ENCODE measurements at places on chromosomes 16 and 17.

DNA sequence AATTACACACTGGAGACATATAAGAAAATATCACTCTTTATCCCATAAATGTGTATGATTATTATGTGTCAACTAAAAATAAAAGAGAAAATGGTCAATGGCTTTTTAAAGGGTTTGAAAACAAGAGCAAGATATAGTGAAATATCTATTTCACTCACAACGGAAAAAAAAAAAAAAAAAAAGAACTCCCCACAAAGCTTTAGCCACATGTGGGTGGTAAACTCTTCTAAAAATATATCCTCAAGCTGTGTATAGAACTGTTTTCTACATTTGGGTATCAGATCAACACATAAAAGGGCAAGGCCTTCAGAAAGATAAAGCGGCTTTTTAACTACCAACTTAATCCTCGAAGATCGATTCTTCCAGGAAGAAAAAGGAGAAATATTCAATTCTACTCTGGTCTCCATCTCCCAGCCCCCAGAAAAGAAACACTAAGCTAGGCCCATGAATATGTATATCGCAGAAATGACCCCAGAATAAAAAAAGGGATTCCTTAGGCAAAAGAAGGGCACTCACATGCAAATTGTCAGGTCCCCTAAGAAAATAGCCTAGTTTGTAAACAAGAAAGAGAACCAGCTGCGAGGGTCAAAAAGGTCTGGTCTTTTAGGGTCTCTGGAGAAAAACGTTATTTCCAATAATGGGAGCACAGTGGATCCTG is 4.4 kb downstream of the LITAF start:
- no peak for DNase-seq

GRCh38 chr16:46920402-46921068 is 36.4 kb downstream of the GPT2 start:
- no peak for DNase-seq

DNA sequence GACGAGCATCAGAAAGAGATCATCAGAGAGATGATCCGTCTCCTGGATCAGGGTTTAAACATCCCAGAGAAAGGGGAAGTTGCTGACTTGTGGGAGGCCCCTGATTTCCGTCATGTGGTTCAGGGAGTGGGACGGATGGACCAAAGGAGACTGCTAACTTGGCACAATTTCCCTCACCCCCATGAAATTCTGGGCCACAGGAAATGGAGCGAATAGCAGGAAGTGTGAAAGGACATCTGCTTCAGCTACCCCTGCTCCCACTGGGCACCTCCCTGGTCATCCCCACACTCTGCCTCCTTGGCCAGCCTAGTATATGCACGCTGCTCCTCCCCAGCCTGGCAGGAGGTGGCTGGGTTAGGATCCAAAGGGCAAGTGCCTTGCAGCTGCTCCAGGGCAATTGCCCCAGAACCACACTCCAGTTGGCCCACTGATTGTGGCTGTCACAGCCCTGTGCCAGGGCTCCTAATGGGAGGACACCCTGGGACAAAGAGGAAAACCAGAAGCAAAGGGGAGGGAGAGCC is 1.3 kb downstream of the ARRB2 start:
- no peak for DNase-seq

DNA sequence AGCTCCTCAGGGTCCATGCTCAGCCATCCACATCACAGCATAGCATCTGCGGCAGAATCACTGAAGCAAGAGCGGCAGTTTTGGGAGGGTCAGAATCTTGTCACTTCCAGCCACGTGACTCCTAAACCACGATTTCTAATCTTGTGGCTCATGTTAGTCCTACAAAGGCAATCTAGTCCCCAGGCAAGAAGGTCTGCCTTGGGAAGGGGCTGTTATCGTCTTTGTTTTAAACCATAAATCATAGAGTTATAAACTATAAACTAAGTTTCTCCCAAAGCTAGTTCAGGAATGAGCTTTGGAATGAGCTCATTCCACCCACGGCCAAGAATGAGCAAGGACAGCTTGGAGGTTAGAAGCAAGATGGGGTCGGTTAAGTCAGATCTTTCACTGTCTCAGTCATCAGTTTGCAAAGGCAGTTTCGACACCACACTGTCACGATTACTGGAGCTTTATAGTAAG is 20.8 kb upstream of the DNAH17 start:
- peak; percentile 47 for DNase-seq

DNA sequence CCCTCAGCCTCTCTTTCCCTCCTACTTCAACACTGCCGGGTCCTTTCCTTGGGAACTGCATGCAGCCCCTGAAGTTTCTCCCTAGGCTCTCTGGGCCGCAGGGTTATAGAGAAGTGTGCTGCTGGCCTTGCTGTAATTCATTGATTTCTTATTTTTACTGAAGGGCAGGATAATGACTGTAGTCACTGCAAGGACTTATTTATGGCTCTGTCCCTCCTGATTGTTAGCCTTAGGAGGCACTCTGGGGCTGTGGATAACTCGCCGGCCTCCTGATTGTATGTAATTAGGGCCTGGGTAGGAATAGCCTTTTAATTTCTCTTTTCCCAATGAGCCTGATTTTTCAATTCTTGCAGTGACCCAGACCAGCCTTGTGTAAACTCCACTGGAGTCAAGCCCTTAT is 138.3 kb upstream of the CDH13 start:
- no peak for DNase-seq

- peak; percentile 70 for DNase-seq
Measured at GRCh38 chr17:65027305-65027704, 29.2 kb downstream of the GNA13 start.

DNA sequence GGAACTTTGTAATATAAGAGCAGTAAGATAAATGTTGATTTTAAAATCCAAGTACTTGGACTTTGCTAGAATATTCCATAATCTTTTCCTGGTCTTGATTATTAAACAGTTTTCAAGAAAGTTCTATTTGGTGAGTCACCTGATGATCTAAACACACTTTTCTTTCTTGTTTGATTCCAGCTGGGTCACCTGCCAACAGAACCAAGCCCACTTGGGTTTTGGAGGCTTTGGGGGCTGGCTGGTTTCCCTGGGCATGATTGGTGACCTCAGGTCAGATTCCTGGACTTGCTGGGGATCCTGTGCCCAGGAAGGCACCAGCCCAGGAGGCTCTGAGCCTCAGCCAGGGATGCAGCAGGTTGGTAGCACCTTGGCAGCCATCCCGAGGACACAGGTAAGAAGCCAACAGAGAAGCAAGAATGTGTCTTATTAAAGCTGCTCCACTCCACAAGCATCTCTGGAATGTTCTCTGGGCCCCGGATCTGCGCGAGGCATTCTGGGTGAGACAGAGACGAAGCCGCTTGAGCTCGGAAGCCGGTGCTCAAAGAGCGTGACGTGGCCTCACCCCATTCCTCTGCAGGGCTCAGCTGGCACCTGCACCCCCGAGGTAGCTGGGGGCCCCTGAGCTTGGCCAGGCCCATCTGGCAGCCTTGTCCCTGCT is 3.1 kb upstream of the TEX19 start:
- no peak for DNase-seq

DNA sequence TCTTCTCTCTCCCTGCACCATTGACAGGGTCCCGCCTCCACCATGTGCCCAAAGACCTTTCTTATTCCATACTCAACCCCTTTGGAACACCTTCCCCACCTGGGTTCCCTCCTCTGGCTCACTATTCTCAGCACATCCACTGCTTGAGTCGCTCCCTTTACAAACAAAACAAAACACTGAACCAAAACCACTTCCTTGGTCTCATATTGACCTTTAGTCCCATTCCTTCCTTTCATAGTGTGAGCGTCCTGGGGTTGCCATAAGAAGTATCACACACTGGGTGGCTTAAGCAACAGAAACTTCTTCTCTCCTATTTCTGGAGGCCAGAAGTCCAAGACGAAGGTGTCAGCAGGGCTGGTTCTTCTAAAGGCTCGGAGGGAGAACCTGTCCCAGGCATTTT is 6.1 kb upstream of the TNRC6C start:
- DNase-seq, result no peak

GRCh38 chr17:17497845-17498520 is 1.8 kb upstream of the RASD1 start:
- DNase-seq, result no peak

- no peak for DNase-seq
Measured at GRCh38 chr17:31660684-31661083, 198.4 kb downstream of the COPRS start.

DNA sequence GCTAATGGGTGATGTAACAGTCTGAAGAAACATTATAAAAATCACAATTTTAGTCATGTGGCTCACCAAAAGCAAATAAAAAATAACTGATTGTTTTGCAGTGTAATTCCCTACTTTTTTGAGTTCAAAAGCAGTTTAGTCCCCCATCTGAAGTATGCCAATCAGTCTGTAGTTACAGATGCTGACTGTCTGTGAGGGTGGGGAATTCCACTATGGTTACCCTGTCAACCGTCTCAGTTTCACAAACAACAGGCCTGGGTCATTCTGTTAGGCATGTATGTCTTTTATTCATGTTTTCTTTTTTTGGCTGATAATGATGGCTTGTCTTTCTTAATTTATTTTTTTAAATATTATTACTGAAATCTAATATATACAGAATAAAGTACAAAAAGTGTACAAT is 69.3 kb downstream of the STXBP4 start:
- DNase-seq, result no peak

- DNase-seq, result no peak
Measured at GRCh38 chr17:9798008-9798407, 6.6 kb upstream of the DHRS7C start.

GRCh38 chr16:30137897-30138296 is 14.9 kb upstream of the MAPK3 start:
- no peak for DNase-seq

DNA sequence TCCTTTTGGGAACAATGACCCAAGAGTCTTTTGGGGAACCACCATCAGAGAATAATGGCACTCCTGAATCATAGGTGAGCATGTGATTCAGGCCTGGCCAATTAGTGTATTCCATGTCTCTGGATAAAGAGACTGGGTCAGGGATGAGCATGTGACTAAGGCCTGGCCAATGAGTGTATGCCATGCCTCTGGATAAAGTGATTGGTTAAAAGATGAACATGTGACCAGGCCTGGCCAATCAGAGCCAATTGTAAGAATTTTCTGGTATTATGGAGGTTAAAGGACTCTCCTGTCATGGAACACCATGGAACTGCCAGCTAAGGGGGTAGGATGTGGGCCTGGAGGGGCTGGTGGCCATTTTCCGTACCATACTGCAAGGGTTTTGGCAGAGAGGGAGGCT is 194.3 kb downstream of the C16orf78 start:
- DNase-seq, result no peak

GRCh38 chr17:37607637-37608331 is 1.4 kb downstream of the SYNRG start:
- DNase-seq, result no peak

- DNase-seq, result no peak
Measured at GRCh38 chr17:36892112-36892838, 45.0 kb upstream of the LHX1 start.

- DNase-seq, result no peak
Measured at GRCh38 chr17:61390479-61390791, 9.2 kb upstream of the TBX2 start.

- no peak for DNase-seq
Measured at GRCh38 chr17:54063639-54064038, 240.9 kb downstream of the KIF2B start.

- DNase-seq, result peak; percentile 50
Measured at GRCh38 chr16:54878301-54878700, 52.4 kb upstream of the IRX5 start.

GRCh38 chr16:31430380-31431052 is 2.4 kb upstream of the COX6A2 start:
- DNase-seq, result no peak

DNA sequence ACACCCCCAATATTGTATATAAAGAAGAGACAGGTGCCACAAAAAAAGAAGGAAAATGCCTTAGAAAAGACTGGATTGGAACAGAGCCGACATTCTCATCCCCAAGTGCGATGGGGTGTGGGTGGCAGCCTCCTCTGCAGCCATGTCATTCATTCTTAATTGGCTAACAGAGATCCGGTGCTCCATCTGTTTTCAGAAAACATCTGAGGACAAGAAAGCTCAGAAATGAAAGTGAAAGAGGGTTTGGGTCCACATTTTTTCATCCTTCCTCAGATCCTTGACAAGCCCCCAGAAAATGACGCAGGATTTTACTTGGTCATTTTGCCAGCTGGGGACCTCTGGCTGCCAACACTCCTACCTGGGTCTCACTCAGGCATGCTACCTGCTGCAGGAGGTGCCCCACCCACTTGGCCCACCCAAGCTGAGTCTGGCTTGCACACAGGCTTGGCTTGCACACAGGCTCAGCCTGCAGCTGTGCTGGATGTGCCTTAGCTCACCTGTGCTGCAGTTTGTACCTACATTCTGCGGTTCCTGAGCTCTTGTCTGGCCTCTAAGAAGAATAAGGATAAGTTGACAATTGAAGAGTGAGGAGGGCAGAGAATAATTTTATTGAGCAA is 21.9 kb downstream of the KIF2B start:
- no peak for DNase-seq

- peak; percentile 11 for DNase-seq
Measured at GRCh38 chr17:47622180-47622549, 27.6 kb upstream of the KPNB1 start.

- DNase-seq, result no peak
Measured at GRCh38 chr17:29469276-29469675, 79.1 kb downstream of the TAOK1 start.

GRCh38 chr17:69501591-69502468 is 87.3 kb downstream of the MAP2K6 start:
- peak; percentile 42 for DNase-seq

GRCh38 chr17:69607162-69607834 is 192.8 kb downstream of the MAP2K6 start:
- peak; percentile 77 for DNase-seq

GRCh38 chr16:19757026-19757425 is 39.0 kb downstream of the IQCK start:
- DNase-seq, result peak; percentile 9

DNA sequence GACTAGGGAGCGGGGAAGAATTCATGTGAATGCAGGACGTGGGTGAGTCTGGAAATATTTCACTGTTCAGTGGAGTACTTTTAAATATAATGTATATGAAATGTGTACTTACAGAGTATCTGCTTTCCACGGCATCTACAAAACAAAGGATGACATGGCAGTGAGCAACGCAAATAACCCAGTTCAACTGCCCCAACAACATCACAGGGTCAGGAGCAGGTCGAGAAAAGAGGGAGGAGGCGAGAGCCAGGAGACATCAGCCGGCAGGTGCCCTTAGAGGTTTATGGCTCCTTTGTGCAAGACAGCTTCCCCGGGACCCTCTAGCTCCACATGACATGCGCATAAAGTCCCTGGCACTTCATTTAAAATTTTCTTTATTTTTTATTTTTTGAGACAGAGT is 61.1 kb downstream of the PECAM1 start:
- no peak for DNase-seq
